Stimulated activated CD4-positive, alpha-beta T cell treated with anti-CD3 and anti-CD28 coated beads, Interleukin-1b, Interleukin-23, amount 100 ng/mL, for 24 hours (primary cell): ENCODE measurements at places on chromosomes 6 and 20.

- DNase-seq = no peak
Observed at GRCh38 chr20:33654680-33655161, 7.4 kb upstream of the C20orf144 start.

DNA sequence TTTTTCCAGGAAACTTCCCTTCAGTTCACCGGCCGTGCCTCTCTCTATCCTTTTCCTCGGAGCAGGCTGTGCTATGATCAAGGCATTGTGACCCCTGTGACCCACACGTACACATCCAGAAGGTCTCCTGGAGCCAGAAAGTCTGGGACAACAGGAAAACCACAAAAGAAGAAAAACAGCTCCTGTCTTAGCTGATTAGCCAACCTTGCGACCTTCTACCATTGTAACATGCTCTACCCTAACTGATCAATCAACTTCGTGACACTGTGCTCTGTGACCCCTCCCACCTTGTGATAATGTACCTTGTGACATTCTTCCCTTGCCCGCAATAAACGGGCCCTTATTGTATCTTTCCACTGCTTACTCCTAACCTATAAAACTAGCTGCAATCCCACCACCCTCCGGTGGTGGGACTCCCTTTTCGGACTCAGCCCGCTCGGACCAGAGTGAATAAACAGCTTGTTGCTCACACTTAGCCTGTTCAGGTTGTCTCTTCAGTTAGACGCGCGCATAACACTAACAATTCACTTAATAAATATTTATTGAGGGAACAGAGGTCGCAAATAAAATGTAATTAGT lies 24.2 kb downstream of the ZNF311 start:
- no peak for DNase-seq

DNA sequence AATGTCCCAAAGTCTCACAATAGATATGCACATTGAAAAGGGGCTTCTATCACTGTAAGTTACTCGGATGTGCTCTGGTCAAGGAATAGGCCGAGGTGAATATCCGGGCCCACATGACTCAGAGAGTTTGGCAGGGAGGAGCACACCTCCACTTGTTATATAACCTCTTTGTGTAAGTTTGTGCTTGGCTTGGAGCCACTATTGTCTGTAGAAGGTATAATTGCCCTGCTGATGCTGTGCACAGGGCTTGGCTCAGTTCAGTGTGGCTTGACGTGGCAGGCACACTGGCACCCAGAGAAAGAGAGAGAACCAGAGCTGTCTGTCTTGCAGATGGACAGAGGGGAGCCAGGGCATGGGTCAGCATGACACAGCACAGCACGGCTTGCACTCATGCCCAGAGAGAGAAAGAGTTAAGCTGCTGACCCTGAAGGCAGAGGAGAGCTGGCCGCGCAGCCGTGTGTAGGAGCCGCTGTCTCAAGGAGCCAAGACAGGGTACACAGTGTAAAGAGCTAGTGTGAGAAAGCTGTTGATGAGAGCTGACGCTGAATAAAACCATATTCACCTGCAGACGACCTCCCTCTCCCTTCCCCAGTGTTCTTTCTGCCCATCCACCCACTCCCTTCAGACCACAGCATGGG lies 482.5 kb downstream of the C6orf118 start:
- no peak for DNase-seq

DNA sequence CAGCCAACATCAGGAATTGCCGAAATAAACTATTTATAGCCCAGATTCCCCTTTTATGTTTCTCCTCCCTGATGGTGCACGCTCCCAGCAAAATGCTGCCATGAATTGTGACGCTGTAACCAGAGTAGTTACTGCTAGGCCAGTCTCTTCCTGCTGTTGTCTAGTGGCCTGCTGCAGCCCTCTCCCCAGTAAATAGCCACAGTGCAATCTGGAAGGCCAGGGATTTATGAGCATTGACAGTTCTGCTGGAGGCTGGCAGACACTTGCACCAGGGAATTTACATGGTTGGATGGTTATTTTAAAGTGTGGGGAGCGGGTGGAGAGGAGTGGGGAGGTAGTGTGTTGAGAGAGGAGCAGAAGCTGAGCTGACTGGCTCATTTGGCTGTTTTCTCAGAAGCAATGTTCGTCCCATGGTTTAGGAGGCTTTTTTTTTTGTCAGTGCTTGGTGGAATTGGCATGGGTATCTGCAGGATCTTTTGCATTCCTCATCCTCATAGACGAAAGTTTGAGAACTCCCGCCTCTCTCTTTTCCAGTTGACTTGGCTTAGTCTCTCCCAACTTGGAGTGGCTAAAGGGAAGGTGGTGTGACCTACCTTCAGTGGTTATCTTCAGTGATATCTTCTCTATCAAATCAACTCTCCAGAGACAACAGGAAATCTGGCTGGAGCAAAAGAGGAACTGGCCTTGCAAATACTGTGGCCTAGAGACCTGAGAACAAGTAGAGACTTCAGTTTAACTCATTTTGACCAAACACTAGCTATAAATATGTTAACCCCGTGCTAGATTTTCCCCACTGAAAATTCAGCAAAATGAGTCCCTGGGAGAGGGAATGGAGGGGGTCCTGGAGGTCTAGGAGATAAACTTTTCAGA lies 99.3 kb upstream of the VSTM2L start:
- no peak for DNase-seq

GRCh38 chr20:43590036-43590391 lies 723 bp upstream of the IFT52 start:
- DNase-seq = no peak

GRCh38 chr6:13493147-13493546 lies 5.7 kb upstream of the GFOD1 start:
- no peak for DNase-seq

GRCh38 chr6:25387911-25388310 lies 108.7 kb downstream of the CARMIL1 start:
- DNase-seq = no peak

DNA sequence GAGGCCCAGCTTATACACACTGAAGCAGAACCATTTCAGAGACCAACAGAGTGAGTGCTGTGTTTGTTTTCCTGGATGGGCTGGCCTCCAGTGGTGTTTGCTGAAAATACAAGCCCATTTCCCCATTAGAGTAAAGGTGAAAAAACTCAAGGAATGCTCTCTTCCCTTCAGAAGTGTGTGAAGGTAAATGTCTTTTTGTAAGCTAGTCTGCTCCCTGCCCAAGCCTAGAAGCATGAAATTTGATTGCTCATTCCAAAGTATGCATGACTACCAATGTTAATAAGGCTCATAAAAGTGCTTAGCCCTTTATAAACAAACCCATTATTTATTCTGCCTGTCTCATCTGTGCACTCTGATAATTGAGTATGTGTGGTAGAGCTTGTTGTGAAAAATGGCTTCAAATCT lies 59.1 kb downstream of the ADGRF1 start:
- DNase-seq = no peak

GRCh38 chr20:48544402-48545339 lies 283.1 kb downstream of the PREX1 start:
- no peak for DNase-seq

DNA sequence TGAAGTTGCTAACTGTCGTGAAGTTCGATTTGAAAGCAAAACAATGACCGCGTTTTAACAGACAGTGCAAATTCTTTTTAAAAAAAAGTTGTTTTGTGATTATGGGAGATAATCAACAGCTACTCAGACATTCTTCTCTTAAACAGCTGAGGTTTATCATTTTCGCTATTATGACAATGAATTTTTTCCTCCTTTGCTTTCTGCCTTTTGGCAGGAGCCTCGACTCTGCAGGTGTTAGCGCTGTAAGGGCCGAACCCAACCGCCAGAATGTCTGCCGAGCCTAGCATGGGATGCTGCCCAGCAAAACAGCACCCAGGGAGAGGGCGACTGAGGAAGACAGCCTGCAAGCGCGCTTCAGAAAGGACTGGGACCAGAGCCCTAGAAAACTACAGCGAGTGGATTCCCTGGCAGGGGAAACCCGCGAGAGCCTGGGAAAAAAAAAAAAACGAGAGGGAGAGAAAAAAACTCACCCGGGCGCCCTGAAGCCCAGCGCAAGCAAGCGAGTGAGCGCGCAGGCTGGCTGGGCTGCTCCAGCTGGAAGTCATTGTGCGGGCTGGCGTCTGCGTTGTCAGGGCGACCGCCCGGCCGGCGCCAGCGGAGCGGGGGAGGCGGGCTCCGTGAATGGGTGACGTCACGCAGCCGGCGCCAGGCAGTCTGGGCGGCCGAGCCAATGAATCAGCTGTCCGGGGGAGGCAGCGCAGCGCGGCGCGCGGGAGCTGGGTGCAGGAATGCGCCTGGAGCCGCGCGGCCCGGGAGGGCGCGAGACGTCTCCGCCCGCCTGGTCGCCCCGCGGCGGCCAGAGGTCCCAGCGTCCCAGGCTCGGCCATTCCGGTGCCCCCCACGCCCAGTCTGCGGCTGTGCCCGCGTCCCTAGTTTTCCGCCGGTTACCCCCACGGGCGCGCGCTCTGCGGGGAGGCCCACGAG lies 32.7 kb upstream of the ID4 start:
- DNase-seq = peak; percentile 33

DNA sequence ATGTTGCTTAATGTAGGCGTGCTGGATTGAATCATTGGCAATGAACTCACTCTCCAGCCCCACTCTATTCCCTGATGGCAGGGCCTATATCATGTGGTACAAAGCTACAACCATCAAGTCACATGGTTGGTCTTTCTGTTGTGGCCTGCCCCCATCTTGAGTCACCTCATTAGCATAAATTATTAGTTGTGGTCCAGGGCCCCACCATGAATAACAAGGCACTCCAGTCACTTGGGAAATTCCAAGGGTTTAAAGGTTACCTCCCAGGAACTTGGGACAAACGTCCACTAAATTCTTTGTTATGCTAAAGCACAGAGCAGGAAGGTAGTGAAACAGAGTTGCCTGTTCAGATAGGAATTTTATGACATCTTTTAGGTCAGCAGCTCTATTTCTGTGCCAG lies 193.7 kb downstream of the SLC35F1 start:
- DNase-seq = no peak
